ENCODE measurements at places on chromosomes 5 and 9.

- DNase-seq = no peak
These were observed 398.2 kb downstream of the SLCO4C1 start for GRCh38 chr5:101897914-101898313.

DNA sequence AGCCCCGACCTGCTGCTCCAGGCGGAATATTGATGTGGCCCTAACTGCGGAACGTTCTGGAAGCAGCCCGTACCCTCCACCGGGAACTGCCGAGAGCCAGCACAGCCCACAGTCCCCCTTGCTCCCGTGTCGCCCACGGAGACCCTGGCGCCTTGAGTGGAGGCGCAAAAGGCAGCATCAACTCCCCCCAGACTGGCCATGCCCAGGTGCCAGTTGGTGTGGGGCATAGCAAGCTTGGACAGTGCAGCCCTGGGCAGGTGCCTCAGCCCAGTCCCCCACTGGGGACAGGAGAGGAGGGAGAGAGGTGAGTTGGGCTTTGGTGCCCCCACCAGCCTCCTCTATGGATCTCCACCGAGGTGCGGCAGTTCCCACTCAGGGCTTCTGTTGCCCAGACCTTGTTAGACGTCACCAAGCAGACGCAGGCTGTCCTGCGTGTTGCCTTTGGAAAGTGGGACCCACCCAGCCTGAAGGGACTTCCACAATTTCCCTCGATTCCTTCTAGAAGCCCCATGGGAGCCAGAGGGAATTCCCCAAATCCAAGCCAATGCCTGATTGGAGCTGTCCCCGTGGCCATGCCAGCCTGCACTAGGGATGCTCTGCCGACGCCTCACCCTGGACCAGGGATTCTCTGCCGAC lies 19.8 kb upstream of the NRARP start:
- DNase-seq = no peak

DNA sequence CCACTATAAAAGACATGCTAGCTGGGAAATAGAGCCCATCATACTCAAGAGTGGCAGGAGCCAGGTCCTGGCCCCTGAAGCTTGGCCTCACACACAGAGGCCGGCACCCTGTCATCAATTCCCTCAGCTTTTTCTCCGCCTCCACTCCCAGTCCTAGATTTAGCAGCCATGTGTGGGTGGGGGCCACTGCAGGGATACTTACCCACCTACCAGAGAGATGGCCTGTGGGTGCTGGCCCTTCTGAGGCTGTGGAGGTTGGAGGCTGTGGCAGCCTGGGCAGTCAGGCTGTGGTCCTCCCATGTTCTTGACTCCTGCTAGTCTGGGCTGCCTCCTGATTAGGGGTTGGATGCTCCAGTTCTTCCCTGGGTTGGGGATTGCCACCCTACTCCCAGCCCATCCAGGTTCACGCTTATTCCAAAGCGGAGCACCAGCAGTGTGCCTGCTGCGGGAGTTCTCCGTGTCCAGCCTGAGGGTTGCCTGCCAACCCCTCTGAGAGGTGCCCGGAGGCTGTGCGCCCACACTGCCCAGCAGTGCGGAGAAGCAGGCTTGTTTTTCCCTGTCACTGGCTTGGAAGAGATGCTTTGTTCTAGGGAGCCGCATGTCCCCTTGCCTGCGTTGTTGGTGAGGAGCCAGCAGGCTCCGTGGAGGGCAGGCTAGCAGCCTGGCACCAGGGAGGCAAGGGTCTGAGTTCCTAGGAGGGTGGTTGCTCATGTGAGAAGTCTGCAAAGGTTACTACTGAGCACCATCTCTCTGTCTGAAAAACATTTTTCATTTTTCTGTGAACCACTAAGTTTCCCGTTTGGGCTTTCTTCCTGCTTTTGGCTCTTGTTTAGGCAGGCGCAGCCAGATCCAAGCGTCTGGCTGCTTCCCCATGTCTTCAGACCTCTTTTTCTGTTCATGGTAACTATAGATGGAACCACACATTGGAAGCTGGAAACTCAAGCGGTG lies 7.5 kb downstream of the SLC22A5 start:
- no peak for DNase-seq

GRCh38 chr9:18976709-18977531 lies 56.1 kb downstream of the SAXO1 start:
- no peak for DNase-seq

- no peak for DNase-seq
These were observed 845.6 kb upstream of the CDH6 start for GRCh38 chr5:30347858-30348257.

- no peak for DNase-seq
These were observed 226.9 kb downstream of the CEMIP2 start for GRCh38 chr9:71541436-71541835.

Data from mucosa of gallbladder (tissue), 1 donor.